ENCODE measurements at places on chromosomes 12 and 14.

DNA sequence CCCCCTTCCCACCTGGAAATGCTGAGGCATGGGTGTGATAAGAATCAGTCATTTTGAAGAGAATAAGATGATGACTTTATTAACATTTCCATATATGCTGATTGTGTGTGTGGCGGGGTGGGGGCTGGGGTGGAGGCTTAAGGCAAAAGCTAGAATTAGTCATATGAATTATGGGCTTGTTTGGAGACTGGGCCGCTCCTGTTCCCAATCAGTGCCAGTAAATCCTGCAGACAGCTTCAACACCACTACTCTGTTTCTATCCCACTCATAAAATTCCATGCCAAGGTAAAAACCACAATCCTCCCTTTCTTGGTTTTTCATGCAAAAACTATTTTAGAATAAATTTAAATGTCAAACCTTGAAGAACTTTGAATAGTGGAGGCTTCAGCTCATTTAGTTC is 29.9 kb upstream of the SLC38A2 start:
- H3K36me3 ChIP-seq: no peaks in the 10 kb centered on the region
- no peaks in the 10 kb centered on the region for H3K4me1 ChIP-seq
- H3K27ac ChIP-seq: no peak overlapping the region
- H3K4me3 ChIP-seq: no peak overlapping the region
- no peaks in the 10 kb centered on the region for H3K27me3 ChIP-seq

DNA sequence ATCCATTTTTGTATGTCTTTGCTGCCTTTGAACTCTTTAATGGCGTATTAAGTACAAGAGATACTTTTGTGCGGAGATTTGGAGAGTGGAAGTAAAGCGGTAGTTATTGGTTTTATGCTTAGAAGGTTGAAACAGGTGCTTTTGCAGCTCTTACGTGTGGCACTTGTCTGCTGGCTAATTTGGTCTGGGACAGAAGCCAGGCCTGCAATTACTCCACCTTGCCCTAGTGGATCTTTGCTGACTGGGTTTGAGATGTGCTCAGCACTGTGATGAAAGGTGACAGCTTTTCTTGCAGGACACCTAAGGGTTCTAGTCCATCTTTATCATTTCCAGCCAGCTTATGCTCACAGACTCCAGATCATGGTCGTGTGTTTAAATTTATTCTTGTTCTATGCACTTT is 252.5 kb downstream of the RPL10L start:
- H3K27ac ChIP-seq: no peak overlapping the region
- H3K36me3 ChIP-seq: no peaks in the 10 kb centered on the region
- H3K4me3 ChIP-seq: no peak overlapping the region
- no peaks in the 10 kb centered on the region for H3K27me3 ChIP-seq
- DNase-seq: no peak

- no peak overlapping the region for H3K4me3 ChIP-seq
- H3K27ac ChIP-seq: no peak overlapping the region
- no peaks in the 10 kb centered on the region for H3K36me3 ChIP-seq
Measured at GRCh38 chr12:52531566-52532300, 11.5 kb upstream of the KRT5 start.

DNA sequence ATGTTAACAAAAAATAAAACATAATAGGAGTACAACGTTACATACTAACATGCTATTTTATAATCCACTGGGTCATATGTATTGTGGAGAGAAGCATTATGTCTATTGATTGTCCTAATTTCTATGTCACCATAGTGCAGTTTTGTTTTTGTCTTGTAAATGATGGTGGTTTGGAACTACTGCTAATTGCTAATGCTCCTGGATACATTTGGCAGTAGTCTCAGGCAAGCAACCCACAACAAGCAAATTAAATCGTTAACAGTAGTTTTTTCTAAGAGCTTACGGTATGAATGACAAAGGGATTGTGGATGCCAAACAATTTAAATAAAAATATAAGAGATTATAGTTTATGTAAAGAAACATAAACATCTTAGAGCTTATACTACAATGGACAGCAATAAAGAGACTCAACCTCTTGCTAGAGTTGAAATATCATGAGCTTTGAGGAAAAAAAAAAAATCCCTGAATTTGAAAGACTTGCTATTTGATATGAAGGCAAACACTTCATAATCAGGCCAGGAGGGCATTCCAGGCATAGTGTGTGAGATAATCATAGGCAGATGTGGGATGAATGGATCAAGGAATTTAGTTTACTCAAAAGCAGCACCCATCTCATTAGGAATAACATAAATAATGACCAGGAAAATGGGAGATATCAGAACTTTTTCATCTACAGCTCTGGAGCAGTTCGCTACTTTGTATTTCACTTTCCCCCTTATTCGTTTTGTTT is 181.3 kb downstream of the CCDC59 start:
- DNase-seq: no peak
- no peak overlapping the region for H3K4me3 ChIP-seq
- no peaks in the 10 kb centered on the region for H3K27me3 ChIP-seq
- H3K4me1 ChIP-seq: no peaks in the 10 kb centered on the region
- no peak overlapping the region for H3K27ac ChIP-seq

DNA sequence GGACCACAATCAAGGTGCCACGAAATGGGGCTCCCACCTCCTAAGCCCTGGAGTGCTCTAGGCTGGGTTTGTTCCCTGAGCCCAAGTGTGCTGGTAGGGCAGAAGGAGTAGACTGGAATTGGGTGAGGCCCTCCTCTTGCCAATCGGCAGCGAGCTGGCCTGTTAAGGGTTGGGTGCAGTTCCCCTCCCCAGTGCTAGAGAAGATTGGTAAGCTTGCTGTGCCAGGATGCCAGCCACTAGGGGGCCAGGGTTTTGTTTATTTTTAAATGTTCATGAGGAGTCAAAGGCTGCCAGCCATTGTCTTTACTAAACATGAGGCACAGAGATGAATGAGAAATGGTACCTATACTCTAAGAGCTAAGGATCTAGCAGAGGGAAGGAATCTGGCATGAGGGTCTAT is 79.7 kb downstream of the SPTB start:
- no peaks in the 10 kb centered on the region for H3K27me3 ChIP-seq
- no peak overlapping the region for H3K4me3 ChIP-seq
- no peaks in the 10 kb centered on the region for H3K36me3 ChIP-seq
- no peaks in the 10 kb centered on the region for H3K4me1 ChIP-seq
- DNase-seq: no peak
- H3K27ac ChIP-seq: no peak overlapping the region

DNA sequence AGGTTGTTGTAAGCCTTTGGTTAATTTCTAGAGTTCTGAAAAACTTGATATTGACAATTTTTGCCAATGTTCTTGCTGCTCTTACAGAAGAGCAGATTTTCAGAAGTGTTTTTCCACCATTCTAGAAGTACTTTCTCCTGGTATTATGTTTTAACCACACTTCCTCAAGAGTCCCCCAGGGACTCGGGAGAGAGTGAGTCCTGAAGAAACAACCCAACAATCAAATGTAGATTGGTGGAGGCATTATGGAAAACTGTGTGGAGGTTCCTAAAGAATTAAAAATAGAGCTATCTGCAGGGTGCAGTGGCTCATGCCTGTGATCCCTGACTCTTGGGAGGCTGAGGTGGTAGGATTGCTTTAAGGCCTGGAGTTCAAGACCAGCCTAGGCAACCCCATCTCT is 26.7 kb downstream of the OR10P1 start:
- H3K27ac ChIP-seq: no peak overlapping the region
- H3K4me1 ChIP-seq: peaks cover 9% of the 10 kb centered on the region
- DNase-seq: no peak
- no peaks in the 10 kb centered on the region for H3K27me3 ChIP-seq
- no peaks in the 10 kb centered on the region for H3K36me3 ChIP-seq

DNA sequence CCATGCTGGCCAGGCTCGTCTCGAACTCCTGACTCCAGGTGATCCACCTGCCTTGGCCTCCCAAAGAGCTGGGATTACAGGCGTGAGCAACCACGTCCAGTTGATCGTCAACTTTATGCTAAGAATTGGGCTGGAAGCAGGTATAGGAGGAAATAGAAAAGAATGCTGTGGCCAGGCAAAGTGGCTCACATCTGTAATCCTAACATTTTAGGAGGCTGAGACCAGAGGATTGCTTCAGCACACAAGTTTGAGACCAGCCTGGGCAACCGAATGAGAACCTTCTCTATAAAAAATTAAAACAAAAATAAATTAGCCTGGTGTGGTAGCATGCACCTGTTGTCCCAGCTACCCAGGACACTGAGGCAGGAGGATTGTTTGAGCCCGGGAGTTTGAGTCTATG is 37.1 kb upstream of the SNX6 start:
- no peaks in the 10 kb centered on the region for H3K36me3 ChIP-seq
- H3K4me3 ChIP-seq: no peak overlapping the region
- no peaks in the 10 kb centered on the region for H3K27me3 ChIP-seq
- H3K4me1 ChIP-seq: no peaks in the 10 kb centered on the region
- H3K27ac ChIP-seq: no peak overlapping the region

- H3K36me3 ChIP-seq: no peaks in the 10 kb centered on the region
- H3K4me1 ChIP-seq: no peaks in the 10 kb centered on the region
- no peak for DNase-seq
Measured at GRCh38 chr14:100765296-100765695, 38.6 kb downstream of the DLK1 start.

GRCh38 chr14:31858868-31859267 is 218.2 kb upstream of the ARHGAP5 start:
- H3K4me3 ChIP-seq: no peak overlapping the region
- peaks cover 12% of the 10 kb centered on the region for H3K4me1 ChIP-seq
- no peak overlapping the region for H3K27ac ChIP-seq

DNA sequence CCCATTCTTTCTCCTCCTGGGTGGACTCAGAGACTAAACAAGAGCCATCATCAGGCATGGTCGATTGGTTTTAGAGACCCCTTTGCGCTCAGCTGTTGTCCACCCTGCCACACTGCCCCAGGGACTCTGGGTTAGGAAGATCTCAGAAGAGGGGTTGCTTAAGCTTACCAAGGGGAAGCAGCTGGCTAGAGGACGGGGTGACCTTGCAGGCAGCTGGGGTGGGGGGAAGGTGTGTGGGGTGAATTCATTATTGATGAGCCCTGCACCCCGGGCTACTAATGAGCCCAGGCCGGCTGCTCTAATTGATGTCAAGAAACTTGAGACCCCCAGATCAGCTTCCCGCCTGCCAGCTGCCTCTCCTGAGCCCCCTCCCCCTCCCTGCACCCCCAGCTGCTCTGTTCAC is 8.7 kb upstream of the ZNF385A start:
- H3K27ac ChIP-seq: no peak overlapping the region
- no peak overlapping the region for H3K4me3 ChIP-seq
- H3K4me1 ChIP-seq: no peaks in the 10 kb centered on the region
- peaks cover 31% of the 10 kb centered on the region for H3K36me3 ChIP-seq
- no peaks in the 10 kb centered on the region for H3K27me3 ChIP-seq
- DNase-seq: no peak

- H3K27ac ChIP-seq: no peak overlapping the region
- H3K36me3 ChIP-seq: no peaks in the 10 kb centered on the region
- DNase-seq: no peak
- H3K4me3 ChIP-seq: no peak overlapping the region
- no peaks in the 10 kb centered on the region for H3K27me3 ChIP-seq
Measured at GRCh38 chr12:19978193-19978592, 390.1 kb upstream of the PDE3A start.

- no peaks in the 10 kb centered on the region for H3K36me3 ChIP-seq
- peaks cover 7% of the 10 kb centered on the region for H3K4me1 ChIP-seq
- no peaks in the 10 kb centered on the region for H3K27me3 ChIP-seq
Measured at GRCh38 chr12:116599285-116600136, 40.3 kb downstream of the MAP1LC3B2 start.

DNA sequence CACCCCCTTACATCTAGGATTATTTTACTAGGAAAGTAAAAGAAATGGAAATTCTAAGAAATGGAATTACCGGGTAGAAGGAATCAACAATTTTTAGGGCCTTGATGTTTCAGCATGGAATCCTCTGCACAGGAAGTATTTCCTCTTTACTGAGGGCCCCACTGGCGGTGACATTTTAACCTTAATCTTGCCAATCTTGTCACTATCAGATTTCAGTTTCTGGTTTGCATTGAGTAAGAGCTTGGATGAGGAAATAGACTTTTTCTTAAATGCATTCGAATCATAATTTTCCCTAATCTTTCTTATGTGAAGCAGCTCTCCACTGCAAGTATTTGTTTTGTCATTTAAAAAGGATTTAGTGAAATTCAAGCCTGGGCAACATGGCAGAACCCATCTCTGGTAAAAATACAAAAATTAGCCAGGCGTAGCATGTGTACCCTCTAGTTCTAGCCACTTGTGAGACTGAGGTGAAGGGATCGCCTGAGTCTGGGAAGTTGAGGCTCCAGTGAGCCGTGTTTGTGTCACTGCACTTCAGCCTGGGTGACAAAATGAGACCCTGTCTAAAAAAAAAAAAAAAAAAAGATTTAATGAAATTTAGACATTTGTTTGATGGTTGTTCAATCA is 40.7 kb downstream of the TPCN1 start:
- peaks cover 7% of the 10 kb centered on the region for H3K36me3 ChIP-seq
- H3K27me3 ChIP-seq: no peaks in the 10 kb centered on the region
- peaks cover 18% of the 10 kb centered on the region for H3K4me1 ChIP-seq
- DNase-seq: no peak

DNA sequence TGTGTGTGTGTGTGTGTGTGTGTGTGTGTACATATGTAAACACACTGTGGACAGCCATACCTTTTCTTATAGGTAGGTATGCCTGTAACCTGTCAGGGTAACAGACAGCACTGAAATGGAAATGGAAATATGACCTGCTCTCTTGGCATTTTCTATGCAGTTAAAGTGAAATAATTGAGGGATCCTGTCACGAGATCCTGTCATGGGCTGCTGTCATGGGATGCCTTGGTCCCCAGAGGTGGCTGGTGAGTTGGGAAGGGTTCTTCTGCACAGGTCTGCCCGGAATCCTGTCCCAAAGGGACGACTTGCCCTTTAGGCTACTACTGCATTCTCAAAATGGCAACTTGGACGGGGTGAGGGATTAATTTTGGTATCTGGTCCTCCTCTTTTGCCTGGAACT is 47.3 kb downstream of the ELK3 start:
- no peak overlapping the region for H3K4me3 ChIP-seq
- H3K4me1 ChIP-seq: no peaks in the 10 kb centered on the region
- no peak for DNase-seq
- no peaks in the 10 kb centered on the region for H3K27me3 ChIP-seq
- H3K36me3 ChIP-seq: no peaks in the 10 kb centered on the region
- H3K27ac ChIP-seq: no peak overlapping the region

- no peaks in the 10 kb centered on the region for H3K27me3 ChIP-seq
- no peak overlapping the region for H3K27ac ChIP-seq
- no peak for DNase-seq
- H3K4me1 ChIP-seq: no peaks in the 10 kb centered on the region
Measured at GRCh38 chr12:25322918-25323531, 72.3 kb upstream of the KRAS start.

DNA sequence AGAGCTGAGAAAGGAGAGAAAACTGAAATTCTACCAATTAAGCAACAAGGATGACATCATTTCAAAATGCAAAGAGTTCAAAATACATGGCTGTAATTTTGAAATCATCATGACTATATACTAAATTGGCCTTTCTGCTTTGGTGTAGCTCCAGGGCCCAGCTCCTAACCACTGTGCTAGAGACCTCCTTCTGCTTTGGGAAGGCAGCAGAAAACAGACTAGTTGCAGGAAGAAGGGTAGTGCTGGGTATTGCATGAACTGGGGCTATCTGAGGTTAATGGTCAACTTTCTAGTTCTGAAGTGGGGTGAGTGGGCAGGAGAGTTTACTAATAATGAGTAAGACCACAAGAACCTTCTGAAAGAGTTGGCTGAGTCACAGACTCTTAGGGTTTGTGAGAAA is 66.2 kb downstream of the PTGER2 start:
- no peak overlapping the region for H3K27ac ChIP-seq
- H3K27me3 ChIP-seq: no peaks in the 10 kb centered on the region
- DNase-seq: no peak
- no peak overlapping the region for H3K4me3 ChIP-seq
- H3K36me3 ChIP-seq: no peaks in the 10 kb centered on the region

Measured in liver (tissue), 10 donors.